Trophoblast cell (in vitro differentiated cells and primary cell): ENCODE measurements at places on chromosomes 11 and 22.

GRCh38 chr11:76672431-76673175 is 2.1 kb upstream of the LRRC32 start:
- DNase-seq: peak; percentile 30

DNA sequence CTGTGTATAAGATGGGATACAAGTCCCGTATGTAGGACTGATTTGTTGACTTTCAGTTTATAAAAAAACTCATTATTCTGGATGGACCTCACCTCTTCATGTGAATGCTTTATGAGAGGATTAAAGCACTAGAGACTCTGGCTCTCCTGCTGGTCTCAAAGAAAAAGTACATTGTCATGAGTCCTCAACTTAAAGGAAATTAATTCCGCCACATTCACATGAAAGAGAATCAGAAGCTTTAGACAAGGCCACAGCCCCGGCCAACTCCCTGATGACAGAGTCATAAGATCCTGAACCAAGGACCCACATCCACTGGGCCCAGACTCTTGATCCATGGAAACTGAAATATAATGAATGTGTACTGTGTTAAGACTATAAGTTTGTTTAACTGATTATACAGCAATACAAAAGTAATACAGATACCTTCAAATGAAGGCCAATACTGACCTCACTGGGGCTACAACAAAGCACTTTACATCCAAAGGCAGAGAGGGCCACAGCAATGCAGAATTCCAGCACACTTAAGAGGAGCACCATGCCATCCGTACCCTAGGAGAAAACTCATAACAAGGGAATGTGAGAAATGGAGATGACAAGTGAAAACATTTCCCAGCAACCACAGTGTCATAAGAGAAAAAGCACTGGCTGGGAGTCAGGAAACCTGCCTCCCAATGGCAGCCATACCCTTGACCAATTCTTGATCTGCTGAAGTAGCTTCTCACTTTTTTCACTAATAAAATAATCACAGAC is 25.4 kb upstream of the MS4A6A start:
- DNase-seq: peak; percentile 11

DNA sequence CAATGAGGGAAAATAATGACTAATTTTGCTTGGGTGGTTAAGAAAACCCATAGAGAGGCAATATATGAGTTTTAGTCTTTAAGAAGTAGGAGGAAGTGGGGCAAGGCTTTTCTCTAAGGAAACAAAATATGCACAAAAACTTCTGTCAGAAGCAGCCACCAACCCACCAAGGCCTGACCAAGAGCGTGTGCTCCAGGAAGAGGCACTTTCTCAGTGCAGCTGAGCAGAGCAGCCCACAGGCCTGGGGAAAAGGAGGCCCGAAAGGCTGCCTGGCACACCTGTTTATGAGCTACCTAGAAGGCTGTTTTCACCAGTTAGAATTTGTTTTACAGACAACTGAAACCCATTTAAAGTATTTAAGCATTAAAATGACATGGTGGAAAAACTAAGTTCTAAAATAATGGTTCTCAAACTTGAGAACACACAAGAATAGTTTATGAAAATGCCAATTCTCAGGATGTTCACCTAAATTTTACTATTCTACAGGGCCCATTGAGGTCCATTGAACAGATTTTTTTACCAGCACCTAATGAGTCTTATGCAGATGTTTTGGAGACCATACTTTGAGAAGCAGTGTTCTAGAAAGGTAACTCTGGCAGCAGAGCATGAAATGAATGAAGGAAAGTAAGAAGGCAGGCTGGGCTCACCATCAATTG is 160.5 kb upstream of the DDI1 start:
- no peak for DNase-seq

DNA sequence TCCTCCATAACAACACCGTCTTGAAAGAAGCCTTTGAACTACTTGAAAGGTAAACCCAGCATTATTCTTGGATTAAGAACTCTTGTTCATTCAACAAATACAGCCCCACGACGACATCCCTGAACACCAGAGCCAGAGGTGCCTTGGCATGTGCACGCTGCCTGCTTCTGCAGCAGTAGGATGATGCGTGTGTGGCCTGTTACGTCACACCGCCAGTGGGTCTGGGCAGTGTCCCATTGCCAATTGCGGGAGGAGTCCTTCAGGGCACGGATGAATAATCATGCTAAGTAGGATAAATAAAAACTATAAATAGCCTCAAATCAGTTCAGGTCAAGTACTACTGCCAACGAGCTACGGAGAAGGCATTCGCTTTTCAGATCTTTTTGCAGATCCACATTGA is 380.5 kb downstream of the SHANK2 start:
- no peak for DNase-seq

- no peak for DNase-seq
Observed at GRCh38 chr11:124172101-124172500, 11.0 kb upstream of the OR10D3 start.

DNA sequence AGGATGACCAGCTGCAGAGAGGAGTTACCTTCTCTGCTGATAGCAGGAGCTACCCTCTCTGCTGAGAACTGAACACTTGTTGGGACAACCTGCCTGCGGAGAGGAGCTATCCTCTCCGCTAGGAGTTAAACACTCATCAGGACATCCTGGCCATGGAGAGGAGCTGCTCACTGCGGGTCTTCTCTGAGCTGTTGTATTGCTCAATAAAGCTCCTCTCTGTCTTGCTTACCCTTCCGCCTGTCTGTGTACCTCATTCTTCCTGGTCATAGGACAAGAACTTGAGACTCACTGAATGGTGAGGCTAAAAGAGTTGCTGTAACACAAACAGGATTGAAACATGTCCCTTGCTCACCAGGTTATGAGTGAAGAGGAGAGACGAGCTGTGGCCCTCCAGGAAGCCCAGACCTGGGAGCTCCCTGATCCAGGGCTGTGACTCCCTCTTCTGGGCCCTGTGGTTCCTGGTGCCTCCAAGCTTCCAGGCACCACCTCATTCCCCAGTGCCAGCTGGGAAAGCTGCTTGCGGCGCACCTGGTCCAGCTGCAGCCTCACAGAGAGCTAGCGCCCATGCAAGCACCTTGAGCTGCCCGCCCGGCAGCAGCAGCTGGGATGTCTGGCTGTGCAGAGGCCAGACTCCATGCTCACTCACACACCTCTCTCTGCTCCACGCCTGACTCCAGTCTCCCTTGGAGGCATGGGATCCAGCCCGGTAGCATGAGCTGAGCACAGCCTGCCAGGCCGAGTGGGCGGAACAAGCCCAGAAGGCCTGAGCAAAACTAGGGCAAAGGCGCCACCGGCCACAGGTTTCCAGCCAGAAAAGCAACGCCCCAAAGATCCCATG is 50.5 kb downstream of the RAB30 start:
- DNase-seq: peak; percentile 65

DNA sequence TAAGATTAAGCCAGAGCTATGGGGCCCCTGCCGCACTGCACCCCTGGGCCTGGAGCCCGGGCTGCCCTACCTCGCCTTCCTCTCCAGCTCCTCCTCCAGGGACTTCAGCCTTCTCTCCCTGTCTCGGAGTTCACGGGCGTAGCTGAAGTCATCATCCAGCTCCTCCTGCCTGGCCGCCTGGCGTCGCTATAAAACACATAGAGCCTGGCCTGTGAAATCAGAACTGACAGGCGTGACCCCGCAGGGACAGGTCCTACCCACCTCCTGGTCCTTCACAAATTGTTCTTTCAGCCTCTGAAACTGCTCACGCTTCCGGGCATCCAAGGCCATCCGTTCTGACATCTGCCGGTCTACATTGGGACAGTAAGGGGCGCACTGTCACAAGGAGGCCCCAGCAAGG is 20.8 kb downstream of the TUBGCP6 start:
- no peak for DNase-seq

- DNase-seq: peak; percentile 53
Observed at GRCh38 chr22:48492366-48493320, 1335.0 kb downstream of the BRD1 start.

DNA sequence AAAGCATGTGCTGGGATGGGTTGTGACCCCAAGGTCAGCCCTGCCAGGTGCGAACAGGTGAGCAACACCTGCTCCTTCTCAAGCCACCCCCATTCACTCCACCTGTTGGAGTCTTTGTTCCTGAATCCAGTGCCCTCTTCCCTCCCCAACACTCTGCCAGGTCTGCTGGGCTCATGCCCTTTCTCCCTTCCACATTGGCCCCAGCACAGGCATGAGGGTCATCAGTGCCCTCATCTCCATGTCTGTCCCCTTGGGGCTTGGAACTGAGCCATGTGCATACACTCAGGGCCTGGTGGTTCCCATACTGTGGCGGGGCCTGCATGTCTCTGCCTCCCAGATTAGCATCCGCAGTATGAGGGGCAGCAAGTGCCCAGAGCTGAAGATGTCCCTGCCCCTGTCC is 19.1 kb downstream of the RFPL2 start:
- DNase-seq: no peak

DNA sequence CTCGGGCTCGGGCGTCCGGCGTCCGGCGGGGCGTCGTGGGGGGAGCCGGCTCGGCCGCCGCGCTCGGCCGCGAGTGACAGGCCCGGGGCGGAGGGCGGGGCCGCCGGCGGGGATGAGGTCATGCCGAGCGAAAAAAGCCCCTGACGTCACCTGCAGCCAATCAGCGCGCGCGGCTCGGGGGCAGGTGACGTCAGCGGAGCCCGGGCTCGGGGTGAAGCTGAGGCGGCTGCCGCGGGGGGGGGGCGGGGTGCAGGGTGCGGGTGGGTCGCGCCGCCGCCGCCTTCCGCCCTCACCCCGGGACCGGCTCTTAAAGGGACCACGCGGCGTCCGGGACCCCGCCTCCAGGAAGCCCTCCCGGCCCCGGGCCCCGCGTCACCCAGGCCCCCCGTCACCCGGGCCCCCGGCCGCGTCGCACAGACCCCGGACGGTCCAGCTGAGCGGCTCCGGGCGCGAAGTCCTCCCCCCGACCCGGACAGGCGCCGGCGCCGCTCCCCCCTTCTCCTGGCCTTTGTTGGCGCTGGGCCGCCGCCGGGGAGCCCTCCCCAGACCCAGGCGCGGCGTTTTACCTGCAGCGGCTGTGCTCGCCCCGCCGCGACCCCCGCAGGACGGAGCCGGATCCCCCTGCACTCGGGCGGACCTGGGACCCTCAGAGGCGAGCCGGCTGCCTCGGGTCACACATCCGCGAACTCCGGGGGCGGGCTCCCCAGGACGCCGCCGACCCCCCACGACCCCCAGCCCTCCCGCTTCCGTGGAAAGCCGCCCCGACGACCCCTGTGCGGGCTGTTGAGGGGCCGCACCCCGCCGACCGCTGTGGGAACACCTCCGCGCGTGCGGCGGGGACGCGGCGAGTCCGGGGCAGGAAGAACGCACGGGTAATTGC is at the start of gene DUSP8:
Gene DUSP8, minus strand, starts transcription at position 75 of the 880 bp plus-strand sequence. CDS start 6,445 bp downstream, outside the sequence.
- DNase-seq: peak; percentile 82

DNA sequence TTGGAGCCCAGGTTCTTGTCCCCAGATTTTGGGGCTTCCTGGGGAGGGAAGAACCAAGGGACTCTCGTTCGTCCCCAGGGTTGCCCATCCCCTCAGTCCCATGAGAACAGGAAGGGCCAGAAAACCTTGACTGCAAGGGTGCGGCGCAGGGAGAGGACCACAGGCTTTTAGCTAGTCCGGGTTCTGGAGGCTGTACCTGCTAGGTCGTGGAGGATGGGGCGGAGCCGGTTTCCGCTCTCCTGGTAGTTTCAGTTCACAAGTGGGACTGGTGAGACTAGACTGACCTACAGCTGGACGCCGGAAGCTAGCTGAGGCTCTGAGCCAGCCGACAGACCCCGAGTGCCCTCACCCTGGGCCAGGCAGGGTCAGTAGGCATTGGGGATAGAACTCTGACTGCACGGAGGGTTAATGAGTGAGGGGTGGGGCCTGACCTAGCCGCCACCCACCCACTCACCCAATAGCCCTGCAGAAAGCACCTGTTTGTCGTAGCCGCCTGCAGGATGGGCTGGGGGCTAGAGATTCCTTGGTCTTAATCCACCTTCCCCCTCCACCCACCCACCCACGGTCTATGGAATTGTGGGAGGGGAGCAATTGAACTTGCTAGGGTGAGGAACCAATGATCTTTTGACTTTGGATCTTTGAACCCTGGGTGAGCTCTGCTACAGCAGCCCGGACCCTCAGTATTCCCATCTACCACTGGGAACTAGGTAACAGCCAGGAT is 1.5 kb downstream of the MAFF start:
- peak; percentile 60 for DNase-seq

- no peak for DNase-seq
Observed at GRCh38 chr11:121667836-121668235, 215.1 kb upstream of the SORL1-AS1 start.

- DNase-seq: no peak
Observed at GRCh38 chr11:130054966-130055365, 14.7 kb upstream of the APLP2 start.

DNA sequence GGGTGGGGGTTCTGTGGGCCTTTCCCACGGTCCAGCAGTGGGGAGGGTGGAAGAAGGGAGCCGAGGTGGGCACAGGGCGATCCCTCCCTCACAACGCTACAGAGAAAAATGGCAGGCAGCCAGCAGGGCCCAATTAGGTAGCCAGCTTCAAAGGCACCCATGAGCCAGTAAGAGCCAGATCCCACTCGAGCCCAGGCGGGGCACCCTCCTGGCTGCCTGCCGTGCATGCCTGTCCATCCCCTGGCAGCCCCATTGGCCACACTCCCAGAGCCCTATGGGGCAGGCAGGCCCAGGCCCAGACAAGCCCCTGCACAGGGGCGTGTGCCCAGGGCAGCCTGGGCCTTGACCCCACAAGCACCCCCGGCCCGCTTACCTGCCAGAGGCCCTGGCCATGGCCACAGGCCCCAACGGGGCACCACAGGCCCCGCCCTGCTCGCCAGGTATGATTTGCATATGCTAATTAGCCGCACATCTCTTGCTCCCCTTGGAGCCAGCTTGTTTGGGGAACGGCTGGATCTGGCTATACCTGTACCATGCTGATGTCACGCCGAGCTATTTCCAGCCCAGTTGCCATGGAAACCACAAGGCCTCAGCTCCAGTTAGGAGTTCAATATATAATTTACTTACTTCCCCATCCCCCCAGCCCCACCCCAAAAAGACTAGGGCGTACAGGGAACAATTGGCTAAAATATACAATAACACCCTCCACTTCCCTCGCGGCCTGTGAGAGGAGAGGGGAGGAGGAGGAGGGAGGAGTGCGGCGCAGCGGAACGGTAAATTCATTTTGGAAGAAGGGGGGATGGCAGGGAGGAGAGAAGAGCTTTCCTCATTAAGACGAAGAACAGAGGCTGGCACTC is 47.5 kb upstream of the TCF20 start:
- no peak for DNase-seq

GRCh38 chr22:48800036-48800885 is 1027.4 kb downstream of the BRD1 start:
- no peak for DNase-seq

- DNase-seq: peak; percentile 67
Observed at GRCh38 chr22:35840302-35840739, 122.6 kb downstream of the APOL5 start.

- DNase-seq: no peak
Observed at GRCh38 chr22:47804281-47804680, 1041.8 kb downstream of the TBC1D22A start.

GRCh38 chr11:708511-708910 is 2.5 kb downstream of the EPS8L2 start:
- DNase-seq: no peak

- DNase-seq: peak; percentile 86
Observed at GRCh38 chr22:23281406-23282088, 101.2 kb downstream of the BCR start.

GRCh38 chr11:126581871-126582648 is 226.6 kb downstream of the ST3GAL4 start:
- no peak for DNase-seq

GRCh38 chr22:45211435-45211834 is 29.3 kb downstream of the KIAA0930 start:
- DNase-seq: no peak

- no peak for DNase-seq
Observed at GRCh38 chr11:105181521-105181920, 42.0 kb upstream of the CARD18 start.
